ENCODE measurements at places on chromosomes 6 and 20.

- peak; percentile 77 for DNase-seq
Measured at GRCh38 chr6:32882879-32883250, 28.9 kb downstream of the PSMB9 start.

- DNase-seq: no peak
Measured at GRCh38 chr20:63771046-63771707, 31.6 kb downstream of the SLC2A4RG start.

- DNase-seq: peak; percentile 55
Measured at GRCh38 chr6:42142118-42142835, at the start of gene C6orf132. Gene C6orf132 (minus strand): TSS chr6:42142620. CDS start chr6:42142444, 176 bp downstream.

GRCh38 chr6:5532941-5533340, 271.6 kb downstream of the FARS2 start:
- no peak for DNase-seq

DNA sequence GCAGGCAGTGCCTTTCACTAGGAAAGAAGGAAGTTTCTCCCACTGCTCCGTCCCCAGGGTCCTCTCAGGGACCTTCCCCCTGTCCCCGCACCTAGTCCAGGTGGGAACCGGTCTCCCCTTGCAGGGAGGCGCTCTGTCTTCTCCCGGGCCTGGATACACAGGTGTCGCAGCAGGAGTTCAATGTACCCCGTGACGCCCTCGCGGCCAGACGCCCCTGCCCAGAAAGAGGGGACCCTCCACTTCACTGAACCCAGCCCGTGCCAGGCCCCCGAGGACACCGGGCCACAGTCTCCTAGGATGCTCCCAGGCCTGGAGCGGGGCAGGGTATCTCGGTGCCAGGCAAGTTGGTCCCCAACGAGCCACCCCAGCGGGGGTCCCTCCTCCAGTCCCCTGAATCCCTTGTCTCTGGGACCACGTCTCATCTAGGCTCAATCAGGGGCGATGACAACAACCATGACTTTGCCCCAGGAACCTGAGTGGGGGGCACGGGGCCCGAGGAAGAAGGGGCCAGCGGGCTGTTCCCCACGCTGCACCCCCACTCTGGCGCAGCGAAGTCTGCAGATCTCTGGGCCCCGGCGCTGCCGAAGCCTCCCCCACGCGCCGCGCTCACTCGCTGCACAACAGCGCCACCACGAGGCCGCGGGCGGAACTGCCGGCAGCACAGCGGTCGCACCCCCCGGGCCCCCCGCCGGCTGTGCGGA, 103.0 kb downstream of the EDN3 start:
- DNase-seq: peak; percentile 38
